Fibroblast of gingiva (primary cell): ENCODE measurements at places on chromosomes 6 and 20.

- DNase-seq = no peak
Measured at GRCh38 chr20:57584768-57585461, 24.0 kb downstream of the PCK1 start.

DNA sequence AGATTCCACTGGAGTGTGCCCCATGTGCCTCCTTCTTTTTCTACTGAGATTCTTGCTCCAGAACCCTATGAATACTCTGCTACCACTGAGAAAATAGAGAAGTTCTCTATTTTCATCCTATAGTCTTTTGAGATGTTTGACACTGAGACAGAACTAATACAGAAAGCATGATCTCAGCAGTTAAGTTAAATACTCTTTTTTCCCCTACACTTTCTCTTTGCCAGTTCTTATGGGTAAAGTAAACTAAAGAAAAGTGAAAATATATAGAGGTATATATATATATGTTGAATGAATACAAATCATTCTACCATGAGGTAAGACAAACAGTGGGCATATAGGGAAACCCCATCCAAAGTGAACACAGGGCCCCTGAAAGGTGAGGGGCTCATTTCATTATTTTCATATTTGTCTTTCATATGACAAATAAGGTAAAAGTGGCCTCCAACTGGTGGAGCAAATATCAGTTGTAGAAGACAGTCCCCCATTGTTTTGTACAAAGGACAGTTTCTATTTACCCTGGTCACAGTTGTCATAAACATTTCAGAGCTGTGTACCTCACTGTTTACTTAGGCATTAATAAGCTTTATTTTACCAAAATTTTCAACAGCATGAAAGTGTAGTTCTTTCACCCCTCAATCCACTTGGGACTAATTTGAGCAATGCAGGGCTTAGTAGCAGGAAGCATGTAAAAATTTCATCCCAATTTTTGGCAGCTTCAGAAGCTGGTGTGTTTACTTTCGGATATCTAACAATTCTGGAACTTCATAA lies 188.3 kb upstream of the MARCKS start:
- DNase-seq = peak; percentile 23

DNA sequence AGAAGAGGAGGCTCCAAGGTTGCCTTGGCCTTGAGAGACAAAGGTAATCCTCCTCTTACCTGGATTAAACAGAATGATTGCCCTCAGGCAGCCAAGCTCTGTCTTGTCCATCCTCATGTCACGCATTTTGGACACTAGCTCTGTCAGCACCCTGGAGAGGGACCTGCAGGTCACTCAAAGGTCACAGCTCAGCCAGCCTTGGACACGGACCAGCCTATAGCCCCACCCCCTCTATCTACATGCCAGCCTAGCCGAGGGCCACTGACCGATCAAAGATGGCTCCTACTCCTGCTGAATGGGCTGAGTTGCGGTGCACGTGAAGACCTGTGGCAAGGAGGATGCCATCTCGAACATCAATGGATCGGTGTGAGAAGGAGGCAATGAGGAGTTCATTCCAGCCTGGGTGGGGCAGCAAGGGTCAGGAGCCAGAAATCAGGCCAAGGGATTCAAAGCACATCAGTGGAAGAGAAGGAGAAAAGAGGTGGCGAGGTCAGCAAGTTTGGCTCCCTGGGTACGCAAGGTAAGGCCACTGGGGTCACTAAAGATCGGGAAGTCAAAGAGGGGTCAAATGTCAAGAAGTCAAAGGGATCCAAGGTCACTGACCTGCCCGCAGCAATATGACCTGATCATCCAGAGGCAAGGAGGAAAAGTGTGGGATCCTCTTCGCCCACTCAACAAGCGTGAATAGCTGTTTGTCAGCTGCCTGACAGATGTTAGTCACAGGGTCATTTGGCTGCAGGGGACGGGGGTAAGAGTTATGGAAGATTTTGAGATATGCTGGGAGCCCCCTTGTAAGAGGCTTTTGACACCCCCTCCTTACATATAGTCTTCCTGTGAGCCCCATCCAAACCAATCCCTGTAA lies 3.3 kb upstream of the COL11A2 start:
- no peak for DNase-seq

GRCh38 chr6:101439790-101440189 lies 46.3 kb downstream of the GRIK2 start:
- no peak for DNase-seq

GRCh38 chr20:36528875-36529417 lies 12.4 kb upstream of the MYL9 start:
- DNase-seq = no peak

- DNase-seq = no peak
Measured at GRCh38 chr6:30067460-30068139, 602 bp downstream of the PPP1R11 start.
